ENCODE measurements at places on chromosomes 7 and 10. TPM values are rescaled to one million over a fixed set of nuclear protein-coding genes. Genes with fewer than 3 reads are reported as not detected.

SHTN1 gene
- total RNA-seq = 23.9 TPM

- no peak for ATAC-seq
These were observed 70.0 kb downstream of the AFAP1L2 start for GRCh38 chr10:114334301-114334700.

- peak; percentile 52 for ATAC-seq
These were observed 285.8 kb upstream of the SP4 start for GRCh38 chr7:21142081-21142480.

- no peak for ATAC-seq
These were observed 16.1 kb upstream of the TAS2R40 start for GRCh38 chr7:143205560-143206293.

- ATAC-seq = no peak
These were observed 212.0 kb upstream of the IGFBP3 start for GRCh38 chr7:46133072-46133471.

DNA sequence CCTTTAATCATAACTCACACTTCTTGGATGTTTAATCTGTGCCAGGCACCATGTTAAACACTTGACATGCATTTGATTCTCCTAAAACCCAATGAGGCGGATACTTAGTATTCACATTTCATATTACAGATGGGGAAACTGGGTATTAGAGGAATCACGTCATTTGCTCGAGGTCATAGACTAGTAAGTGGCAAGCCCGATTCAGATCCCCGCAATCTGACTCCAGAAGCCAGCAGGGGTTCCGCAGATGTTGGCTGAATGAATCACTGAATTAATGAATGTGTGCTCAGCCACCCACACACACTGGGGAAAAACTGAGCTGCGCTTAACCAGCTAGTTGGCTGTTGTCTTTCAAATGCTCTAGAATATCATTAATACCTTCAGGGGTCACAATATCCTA, 22.5 kb upstream of the ENO4 start:
- ATAC-seq = no peak

- ATAC-seq = no peak
These were observed 23.6 kb upstream of the ITGB8 start for GRCh38 chr7:20307119-20307518.

GRCh38 chr7:152619027-152619739, 56.8 kb downstream of the XRCC2 start:
- no peak for ATAC-seq

GRCh38 chr10:77207182-77207827, 430.3 kb downstream of the KCNMA1 start:
- no peak for ATAC-seq

AKR1C4 gene
- not detected for total RNA-seq

DNA sequence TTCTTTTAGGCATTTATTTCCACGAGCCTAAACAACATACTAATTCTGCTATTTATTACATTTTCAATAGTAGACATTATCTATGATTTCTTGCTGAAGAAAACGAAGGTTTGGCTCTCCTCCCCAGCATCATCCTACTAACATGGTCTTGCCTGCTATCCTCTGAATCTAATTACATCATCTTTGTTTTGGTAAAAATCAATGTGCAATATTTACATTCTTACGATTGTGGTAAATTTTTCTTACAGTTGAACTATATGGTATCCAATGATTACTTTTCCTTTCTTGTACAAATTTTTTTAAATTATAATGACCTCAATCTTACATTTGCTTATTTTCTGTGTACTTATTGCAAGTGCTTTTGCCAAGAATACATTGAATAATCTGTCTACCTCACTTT, 7.0 kb upstream of the CALD1 start:
- no peak for ATAC-seq

DNA sequence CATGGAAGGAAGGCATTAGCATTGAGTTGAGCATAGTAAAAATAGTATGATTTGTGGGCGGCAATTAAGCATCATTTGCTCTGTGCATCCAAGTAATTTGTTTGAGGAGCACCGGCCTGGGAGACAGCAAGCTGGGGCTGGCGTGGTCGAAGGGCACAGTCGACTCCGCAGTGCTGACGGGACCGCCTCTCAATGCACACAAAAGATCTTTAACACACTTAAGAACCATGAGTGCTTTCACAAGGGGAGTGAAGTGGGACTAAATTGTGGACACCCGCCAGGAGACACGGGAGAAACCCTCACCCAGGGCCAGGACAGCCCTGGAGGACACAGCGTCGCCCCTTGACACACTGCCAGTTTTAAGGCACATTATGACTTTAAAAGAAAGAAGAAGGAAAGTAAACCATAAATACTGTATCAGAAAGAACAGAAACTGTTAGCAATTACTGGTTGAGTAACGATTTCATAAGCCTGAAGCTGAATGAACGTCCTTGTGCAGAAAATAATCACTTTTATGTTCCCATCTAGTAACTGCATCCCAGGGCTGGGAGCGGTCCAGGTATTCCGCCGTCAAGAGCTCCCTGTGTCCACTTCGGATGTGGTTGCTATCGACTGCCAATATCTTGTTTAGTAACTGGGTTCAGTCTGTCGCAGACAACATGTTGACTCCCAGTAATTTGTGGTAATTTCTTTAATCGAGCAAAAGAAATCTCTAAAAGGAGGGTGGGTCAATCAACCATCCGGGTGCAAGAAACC, 102.1 kb downstream of the EBF3 start:
- ATAC-seq = no peak

DNA sequence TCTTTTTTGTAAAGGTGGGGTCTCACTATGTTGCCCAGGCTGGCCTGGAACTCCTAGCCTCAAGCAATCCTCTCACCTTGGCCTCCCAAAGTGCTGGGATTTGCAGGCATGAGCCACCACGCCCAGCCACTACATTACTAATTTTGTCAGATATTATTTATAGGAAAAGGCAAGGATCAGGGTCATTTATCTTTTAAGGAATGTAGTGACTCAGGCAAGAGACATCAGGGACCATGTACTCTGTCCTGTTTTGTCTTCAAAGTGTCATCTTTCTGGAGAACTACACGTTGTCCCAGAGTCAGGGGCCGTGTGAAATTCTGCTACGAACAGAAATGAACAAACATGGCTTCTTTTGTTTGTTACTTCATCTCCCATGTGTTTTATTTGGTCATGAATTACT, 105.3 kb downstream of the NPTX2 start:
- ATAC-seq = no peak

- ATAC-seq = no peak
These were observed 146.5 kb downstream of the RAB11FIP2 start for GRCh38 chr10:117900280-117900679.

DNA sequence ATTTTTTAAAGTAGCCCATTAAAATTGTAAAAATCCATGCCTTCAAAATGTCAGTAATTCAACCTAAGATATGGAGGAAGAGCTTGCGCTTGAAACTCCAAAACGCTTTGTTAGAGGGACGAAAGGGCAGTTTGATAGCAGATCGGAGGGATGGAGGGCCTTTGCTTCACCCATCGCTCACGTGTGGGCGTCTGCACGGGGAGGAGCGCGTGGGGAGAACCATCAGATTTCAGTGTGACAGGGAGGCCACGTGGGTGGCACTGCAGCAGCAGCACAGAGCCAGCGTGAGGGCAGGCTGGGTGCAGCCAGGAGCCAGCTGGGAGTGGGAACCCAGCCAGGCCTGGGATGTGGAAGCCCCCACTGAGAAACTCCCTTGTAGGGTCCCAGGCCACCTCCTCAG, 325.5 kb downstream of the PAXIP1 start:
- ATAC-seq = no peak

DNA sequence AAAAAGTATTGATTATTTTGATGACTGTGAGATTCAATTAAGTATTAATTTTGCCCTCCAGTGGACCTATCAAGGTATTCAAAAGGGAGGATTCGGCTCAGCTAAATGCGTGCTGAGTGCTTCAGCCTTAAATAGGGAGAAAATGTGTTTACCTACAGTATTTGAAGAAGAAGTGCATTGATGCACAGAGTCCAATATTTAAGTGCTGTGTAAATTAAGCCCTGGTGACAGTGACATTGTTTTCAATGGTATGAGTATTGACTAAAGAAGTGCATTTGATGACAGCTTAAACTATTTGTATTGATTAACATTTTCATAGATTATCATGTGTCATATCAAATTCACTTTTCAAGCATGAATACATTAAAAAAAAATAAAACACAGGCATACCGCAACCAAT, 106.6 kb downstream of the POU6F2 start:
- ATAC-seq = no peak

DNA sequence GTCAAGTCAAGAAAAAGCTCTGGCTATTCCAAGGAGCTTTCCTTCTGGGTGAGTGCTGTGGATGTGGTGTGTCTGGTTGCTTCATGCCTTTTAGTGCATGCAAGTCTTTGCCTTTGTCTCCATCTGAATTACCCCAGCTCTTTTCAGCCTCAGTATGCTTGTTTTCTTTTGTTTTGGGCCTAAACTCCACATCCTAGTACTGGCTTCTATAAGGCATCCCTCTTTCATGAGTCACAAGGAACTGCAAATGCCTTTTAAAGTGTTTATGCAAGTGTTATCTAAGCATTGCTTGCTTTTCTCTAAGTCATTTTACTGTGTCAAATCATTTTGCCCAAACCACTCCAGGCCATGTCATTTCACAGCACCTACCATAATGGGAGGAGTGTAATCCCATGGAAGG, 132.1 kb downstream of the PLCE1 start:
- no peak for ATAC-seq

GRCh38 chr10:124619802-124620490, 124.2 kb downstream of the FAM53B start:
- ATAC-seq = peak; percentile 1

GIMAP1 gene
- 0.44 TPM for total RNA-seq

GRCh38 chr10:96360766-96361165, 2.0 kb upstream of the OPALIN start:
- ATAC-seq = no peak

DNA sequence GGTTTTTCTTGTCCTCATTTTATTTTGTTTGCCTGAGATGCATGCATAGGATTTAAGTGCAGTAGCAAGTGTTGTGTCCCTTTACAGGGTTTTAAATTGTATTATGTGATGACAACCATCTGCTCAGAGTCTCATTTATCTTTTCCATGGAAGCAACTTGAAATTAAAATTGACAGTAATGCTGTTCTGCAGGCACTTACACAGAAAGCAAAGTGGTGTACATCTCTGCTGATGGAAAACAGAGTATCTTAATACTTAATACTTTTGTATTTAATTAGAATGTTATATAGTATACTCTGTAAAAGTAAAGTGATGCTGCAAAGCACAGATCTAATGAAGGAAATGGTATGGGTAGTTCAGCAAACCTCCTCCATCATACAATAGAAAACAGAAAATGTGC, 482.9 kb downstream of the POM121L12 start:
- ATAC-seq = no peak

All from esophagus mucosa (tissue), 1 donor.